ENCODE measurements at places on chromosomes 7 and 10.
A peak's percentile ranks its signal among the peaks of the same experiment; 100 is the strongest.

- DNase-seq: no peak
Observed at GRCh38 chr7:15199482-15199881, 296.9 kb upstream of the DGKB start.

GRCh38 chr10:119807960-119808697 lies 64.5 kb downstream of the MCMBP start:
- no peak for DNase-seq

GRCh38 chr7:7504910-7505704 lies 30.6 kb downstream of the COL28A1 start:
- DNase-seq: no peak

DNA sequence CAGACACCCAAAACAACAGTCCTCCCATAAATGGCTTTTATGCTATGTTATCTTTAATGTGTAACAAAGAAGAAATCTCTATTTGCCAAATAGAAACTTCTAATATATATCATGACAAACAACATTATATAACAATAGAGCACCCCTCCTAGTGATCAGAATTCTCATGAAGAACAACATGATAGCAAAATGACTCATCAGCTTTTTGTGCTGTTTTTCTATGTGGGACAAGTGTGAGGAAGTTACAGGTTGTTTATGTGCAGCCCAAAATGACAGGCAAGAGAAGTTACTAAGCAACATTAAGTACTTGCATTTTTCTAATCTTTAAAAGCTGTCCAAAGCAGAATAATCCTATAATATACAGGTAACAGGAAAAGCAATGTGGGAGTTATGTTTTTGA lies 7.7 kb downstream of the DGKB start:
- no peak for DNase-seq

GRCh38 chr7:39620486-39620885 lies 2.9 kb upstream of the RALA start:
- DNase-seq: no peak

DNA sequence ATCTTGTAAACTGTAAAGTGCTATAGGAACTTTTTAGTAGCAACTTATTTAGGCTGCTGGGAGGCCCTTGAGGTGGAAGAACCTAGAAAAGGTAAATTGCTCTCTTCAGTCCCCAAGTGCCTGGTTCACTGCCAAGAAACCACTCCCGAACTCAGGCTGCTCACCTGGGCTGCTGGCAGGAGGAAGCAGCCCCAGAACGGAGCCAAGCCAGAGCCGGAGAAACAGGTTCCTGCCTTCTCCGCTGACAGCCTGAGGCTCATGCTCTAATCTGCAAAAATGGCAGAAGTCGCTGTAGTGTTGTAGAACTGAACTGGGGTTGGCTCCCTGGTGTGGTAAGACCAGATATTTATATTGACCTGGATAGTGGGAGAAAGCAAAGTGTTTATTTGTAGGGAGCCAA lies 136.0 kb downstream of the CUL2 start:
- no peak for DNase-seq

- no peak for DNase-seq
Observed at GRCh38 chr10:112783351-112784021, 166.6 kb upstream of the TCF7L2 start.

- DNase-seq: no peak
Observed at GRCh38 chr7:17150018-17150417, 148.4 kb upstream of the AHR start.

- DNase-seq: no peak
Observed at GRCh38 chr10:21396889-21397288, 128.6 kb downstream of the SKIDA1 start.

- no peak for DNase-seq
Observed at GRCh38 chr7:81248420-81248819, 329.6 kb upstream of the SEMA3C start.

DNA sequence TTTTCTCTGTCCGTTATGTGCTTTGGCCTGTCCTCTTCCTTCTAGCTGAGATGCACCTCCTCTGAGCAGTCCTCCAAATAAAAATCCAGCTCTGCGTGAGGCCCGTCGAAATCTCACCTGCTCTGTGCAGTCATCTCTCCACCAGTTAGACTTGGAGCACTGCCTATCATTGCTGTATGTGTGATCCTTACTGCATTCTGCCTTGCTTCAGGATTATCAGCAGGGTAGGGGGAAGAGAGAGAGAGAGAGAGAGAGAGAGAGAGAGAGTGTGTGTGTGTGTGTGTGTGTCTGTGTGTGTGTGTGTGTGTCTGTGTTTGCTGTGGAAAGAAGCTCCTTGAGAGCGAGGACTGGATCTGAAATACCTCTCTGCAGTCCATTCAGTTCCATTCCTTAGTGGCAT lies 129.4 kb downstream of the CCNY start:
- no peak for DNase-seq

DNA sequence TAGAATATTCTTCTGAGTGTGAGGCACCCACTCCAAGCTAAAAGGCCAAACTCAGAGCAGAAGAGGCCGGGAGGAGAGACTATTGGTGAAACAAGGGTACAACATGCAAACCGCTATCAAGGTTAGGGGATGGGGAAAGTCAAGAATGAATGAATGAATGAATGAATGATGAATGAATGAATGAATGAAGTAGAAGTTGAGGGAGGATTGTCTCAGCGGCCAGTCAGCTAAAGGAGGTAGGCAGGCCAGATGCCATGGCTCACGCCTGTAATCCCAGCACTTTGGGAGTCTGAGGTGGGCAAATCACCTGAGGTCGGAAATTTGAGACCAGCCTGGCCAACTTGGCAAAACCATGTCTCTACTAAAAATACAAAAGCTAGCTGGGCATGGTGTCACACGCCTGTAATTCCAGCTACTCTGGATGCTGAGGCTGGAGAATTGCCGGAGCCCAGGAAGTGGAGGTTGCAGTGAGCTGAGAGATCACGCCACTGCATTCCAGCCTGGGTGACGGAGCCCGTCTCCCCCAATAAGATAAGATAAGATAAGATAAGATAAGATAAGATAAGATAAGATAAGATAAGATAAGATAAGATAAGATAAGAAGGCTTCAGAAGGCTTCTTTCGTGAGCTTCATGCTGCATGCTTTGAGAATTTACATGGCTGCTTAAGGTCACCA lies 250.8 kb downstream of the CCDC3 start:
- no peak for DNase-seq

DNA sequence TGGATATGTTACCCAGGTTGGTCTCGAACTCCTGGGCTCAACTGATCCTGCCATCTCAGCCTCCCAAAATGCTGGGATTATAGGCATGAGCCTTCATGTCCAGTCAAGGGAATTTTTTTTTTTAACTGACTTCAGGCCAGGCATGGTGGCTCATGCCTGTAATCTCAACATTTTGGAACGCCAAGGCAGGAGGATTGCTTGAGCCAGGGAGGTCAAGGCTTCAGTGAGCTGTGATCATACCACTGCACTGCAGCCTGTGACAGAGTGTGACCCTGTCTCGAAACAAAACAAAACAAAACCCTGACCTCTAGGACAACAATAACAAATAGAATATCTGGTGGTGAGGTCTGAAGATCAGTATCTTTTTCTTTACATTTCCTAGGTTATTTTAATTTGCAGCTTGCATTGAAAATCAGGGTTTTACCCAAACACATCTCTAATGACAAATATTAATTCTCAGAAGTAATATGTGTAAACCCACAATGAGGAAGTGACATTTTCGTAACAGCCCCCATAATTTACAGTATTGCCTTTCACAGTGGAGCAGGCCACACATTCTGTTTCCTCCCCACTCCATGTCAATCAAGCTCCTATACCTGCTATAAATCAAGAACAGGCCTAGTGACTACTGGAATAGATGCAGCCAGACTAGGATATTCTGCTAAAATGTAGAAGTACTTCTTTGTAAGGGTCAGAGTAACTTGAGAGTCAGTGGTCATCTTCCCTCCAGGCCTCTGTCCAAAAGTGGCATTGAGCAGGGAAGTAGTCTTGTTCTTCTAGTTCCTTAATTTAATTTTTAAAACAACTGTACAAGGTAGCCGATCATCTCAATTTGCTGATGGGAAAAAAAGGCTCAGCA lies 43.3 kb upstream of the ECHDC3 start:
- no peak for DNase-seq

GRCh38 chr10:5282137-5282536 lies 82.6 kb upstream of the UCN3 start:
- no peak for DNase-seq

GRCh38 chr7:92633211-92633906 lies 43.2 kb upstream of the FAM133B start:
- DNase-seq: no peak

DNA sequence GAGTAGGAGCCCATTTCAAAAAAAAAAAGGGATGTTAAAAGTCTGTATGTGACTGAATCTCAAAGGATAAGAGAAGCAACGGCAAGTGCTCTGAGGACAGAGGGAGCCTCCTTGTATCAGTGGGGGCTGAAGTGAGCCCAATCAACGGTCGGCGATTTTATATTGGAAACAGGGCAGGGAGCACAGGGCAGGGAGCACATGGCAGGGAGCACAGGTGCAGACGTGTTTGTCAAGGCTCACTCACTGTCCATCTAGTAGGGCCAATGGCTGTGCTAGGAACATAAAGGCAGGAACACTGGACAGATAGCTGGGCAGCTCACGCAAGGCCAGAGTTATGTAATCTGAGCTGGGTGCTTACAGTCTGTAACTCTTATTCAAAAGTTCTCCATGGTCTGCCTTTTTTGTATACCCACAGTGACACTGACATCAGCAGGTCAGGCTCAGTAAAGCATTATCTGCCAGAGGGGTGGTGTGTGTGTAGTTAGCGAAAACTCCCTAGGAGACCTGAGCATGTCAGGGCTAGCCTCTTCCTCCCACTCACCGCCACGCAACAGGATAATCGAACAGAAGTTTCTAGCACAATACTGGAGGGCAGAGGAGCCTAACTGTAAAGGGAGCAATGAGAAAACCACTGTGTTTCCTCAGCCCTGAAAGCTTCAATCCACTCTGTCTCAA lies 15.4 kb downstream of the AKR1B1 start:
- DNase-seq: no peak

DNA sequence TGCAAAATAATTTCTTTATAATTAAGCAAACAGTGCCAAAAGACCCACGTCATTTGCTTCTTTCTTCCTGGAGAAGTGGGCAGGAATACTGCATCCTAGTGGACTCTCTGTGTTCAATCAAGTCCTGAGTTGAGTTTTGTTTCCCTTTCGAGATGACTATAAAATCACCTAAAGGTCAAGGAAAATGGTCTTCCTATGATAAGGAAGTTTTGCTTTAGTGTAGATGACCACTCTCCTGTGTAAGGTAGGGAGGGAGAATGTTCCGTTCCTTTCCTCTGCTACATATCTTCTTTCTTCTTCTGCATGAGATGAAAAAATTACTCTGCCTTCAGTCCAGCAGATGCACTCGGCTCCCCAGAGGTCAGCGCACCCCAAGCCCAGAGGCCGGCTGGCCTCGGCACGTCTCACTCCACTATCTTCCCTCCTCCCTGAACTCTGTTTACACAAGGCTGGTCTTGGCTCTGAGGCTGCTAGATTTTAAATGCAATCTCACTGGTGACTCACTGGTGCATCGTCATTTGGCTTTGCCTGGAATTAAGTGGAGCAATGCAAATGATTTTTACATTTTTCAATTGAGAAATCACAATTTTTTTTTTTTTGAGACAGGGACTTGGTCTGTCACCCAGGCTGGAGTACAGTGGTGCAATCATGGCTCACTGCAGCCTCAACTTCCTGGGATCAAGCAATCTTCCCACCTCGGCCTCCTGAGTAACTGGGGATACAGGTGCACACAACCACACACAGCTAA lies 18.6 kb upstream of the VDAC2 start:
- DNase-seq: no peak

GRCh38 chr7:151141855-151142685 lies 25.4 kb downstream of the GBX1 start:
- no peak for DNase-seq

GRCh38 chr7:822692-823276 lies 9.5 kb upstream of the SUN1 start:
- DNase-seq: no peak

- no peak for DNase-seq
Observed at GRCh38 chr10:51297438-51297837, 223.2 kb downstream of the PRKG1 start.

- peak; percentile 42 for DNase-seq
Observed at GRCh38 chr10:62594093-62594520, 210.4 kb upstream of the ADO start.

DNA sequence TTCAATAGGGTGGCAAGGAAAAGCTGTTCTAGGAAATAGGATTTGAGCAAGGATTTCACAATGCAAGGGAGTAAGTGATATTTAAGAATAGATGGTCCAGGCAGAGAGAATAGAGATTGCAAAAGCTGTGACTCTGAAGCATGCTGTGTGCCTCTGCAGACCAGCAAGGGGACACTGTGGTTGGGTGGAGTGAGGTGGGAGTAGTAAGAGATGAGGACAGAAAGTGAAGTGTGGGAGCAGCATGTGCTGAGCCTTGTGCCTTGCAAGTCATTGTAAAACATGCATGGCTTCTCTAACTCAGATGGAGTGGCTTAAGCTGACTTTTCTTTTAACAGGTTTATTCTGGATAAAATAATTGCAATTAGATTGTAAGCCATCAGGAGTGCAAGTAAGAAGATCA lies 442.4 kb downstream of the CCSER2 start:
- DNase-seq: no peak

DNA sequence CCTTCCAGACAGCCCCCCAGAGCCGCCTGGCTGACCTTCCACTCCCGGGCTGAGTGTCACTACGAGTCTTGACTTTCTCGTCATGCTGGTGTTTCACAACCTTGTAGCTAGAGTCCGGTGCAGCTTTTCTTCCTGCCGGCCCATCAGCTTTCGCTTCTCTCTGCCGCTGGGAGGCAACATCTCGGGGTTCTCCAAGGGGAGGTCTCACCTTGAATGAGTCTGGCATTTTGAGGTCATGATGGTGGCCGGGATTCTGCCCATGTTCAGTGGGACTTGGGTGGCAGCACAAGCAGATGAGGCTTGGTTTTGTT lies 285.2 kb downstream of the CAMK1D start:
- DNase-seq: no peak

DNA sequence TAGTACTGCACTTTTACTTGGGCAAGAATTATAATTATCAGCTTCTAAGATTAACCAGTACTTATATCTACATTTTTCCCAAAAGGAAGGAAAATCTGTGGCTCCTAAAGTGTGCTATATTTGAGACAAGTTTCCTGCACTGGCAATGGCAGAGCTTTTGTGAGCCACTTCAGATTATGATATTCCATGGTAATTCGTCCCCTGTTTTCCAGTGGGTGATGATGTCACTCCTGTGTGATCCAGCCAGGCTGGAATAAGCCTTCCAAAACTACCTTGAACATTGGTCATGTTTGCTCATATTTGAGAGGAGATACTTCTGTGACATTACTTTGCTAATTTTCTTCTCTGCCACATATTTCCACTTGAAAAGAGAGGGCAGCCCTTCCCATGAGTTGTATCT lies 302.1 kb downstream of the MDFIC start:
- no peak for DNase-seq

- DNase-seq: no peak
Observed at GRCh38 chr10:77207182-77207827, 430.3 kb downstream of the KCNMA1 start.

DNA sequence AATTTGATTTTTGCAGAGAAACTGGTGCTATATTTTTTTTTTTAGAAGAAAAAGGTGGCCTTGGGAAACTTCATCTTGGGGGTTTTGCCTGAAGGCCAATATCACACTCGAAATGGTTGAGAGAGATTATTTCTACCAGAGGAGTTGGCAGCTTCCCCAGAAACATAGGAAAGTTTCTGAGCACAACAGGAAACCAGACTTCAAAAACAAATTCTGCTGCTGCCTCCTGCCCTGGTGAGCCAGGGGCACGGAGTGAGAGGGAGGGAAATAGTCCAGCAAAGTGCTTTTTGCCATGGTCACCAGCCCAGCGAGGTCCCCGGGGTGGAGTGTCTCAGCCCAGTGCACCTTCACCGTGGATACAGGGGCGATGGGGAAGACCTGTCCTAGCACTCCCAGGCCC lies 61.1 kb downstream of the FOXI2 start:
- DNase-seq: no peak

- no peak for DNase-seq
Observed at GRCh38 chr7:80929619-80930018, 10.8 kb upstream of the SEMA3C start.

Data from stimulated activated CD4-positive, alpha-beta T cell treated with anti-CD3 and anti-CD28 coated beads, Interleukin-1b, Interleukin-23, amount 100 ng/mL, for 1 hour (primary cell).